ENCODE measurements at places on chromosomes 12 and 14.

DNA sequence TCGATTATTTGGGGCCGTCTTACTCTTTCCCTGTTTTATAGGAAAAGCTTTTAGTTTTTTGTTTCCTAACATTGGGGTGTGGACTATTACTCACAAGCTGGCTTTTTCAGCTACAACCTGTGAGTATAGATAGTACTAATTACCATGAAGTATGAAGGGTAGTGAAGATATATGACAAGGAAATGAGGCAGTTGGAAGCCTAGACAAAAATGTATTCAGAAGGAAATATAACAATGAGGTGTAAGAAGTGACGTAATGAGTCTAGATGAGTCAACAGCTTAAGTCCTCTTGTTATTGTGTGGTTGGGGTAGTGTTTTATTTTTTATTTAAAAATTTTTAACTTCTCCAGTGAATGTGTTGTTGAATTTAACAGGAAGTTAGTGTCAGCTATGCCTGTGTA lies 804.5 kb downstream of the NRXN3 start:
- DNase-seq: no peak

DNA sequence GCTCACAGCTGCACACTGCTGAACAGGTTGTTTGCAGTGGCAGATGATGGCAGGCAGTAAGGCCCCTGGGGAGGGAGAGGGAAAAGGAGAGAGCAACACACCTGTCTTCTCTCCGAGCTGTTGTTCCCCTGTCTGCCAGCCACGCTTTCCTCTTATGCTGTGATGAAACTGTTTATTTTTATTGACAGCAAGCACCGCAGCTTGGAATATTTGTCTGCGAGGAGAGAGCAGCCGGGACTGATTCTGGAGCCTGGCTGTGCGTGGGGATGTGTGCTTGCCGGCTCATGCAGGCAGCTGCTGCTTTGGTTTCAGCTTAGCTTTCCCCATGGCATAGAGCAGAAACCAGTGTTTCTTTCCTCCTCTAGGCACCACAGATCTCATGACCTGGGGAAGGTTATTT lies 58.7 kb upstream of the KCNA5 start:
- DNase-seq: no peak

DNA sequence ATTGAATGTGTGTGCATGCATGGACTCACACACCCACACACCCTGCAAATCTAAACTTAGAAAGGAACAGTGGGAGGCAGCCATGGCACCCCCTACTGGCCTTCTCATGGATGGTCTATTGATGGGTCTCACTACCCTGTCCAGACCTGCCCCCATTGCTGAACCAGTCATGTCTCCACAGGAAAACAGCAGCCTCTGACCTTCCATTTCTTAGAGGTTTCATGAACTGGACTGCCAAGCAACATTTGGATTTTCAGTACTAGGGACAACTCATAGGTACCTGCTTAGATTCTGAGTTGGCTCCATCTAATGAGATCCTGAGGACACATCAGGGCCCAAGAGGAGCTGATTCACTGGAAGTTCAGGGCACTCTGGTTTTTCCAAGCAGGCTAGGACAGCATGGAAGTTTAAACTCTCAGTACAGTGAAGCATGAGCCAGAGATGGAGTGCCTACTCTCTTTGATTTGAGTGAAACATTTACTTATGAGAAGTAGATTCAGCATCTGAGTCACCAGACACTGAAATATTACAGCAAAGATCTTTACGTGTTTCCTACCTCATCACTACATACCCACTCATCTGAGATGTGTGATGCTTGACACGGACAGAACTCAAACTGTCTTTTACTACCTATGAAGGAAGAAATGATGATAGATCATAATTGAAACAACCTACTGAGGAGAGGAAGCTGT lies 98.9 kb upstream of the PLEKHG7 start:
- DNase-seq: no peak

GRCh38 chr12:95607642-95608041 lies 56.4 kb upstream of the USP44 start:
- DNase-seq: no peak

- no peak for DNase-seq
These were observed 45.8 kb upstream of the TBX3 start for GRCh38 chr12:114729731-114730130.

- DNase-seq: no peak
These were observed 44.6 kb downstream of the NINJ2 start for GRCh38 chr12:618605-619004.

GRCh38 chr12:131119936-131120335 lies 166.2 kb downstream of the ADGRD1 start:
- no peak for DNase-seq

- DNase-seq: no peak
These were observed 11.1 kb downstream of the GLIPR1L1 start for GRCh38 chr12:75345531-75345930.

- no peak for DNase-seq
These were observed 986.3 kb upstream of the TMEM132C start for GRCh38 chr12:127280393-127281275.

- no peak for DNase-seq
These were observed 106.1 kb upstream of the RFLNA start for GRCh38 chr12:124188561-124189405.

DNA sequence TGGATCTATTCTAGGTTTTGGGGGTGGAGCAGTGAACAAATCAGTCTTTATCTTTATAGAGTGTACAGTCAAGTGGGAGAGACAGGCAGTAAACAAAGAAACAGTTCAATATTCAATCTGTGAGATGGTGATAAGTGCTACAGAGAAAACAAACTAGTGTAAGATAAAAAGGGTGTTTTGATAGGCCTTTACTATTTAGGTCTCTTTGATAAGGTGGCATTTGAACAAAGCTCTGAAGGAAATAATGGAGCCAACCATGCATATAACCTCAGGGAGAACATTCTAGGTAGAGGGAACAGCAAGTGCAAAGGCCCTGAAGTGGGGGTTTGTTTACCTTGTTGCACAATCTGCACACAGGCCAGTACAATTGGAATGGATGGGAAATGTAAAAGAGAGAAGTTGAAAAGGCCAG lies 47.3 kb downstream of the PTPN11 start:
- DNase-seq: no peak

DNA sequence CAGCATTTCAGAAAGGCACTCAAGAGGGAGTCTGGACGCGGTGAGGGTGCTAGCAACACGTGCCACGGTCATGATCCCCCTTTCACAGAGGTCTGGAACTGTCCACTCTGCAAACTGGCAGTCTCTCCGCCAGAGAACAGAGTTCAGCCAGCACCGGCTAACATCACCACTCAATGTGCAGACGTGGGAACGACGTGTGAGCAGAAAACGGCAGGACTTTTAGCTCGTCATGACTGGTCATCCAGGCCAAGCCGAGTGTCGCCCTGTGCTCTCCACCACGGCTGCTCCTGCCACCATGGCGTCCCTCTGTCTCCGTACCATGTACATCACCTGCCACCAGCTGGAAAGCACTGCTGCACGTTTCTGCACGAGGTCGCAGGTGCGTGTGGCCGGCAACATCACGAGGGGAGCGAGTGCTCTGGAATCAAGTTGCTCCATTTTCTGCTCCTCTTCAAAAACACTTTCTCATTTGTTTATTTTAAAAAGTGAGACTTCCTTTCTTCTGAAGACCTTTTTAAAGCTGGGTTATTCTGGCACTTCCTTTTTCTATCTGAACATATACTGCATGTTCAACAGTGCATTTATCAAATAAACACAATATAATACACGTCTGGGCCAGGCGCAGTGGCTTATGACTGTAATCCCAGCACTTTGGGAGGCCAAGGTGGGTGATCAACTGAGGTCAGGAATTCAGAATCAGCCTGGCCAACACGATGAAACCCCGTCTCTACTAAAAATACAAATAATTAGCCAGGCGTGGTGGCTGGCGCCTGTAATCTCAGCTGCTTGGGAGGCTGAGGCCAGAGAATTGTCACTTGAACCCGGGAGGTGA lies 28.0 kb downstream of the SLC15A4 start:
- DNase-seq: no peak

GRCh38 chr14:60807971-60808370 lies 73.4 kb downstream of the MNAT1 start:
- no peak for DNase-seq

- DNase-seq: no peak
These were observed 215.0 kb downstream of the PRKD1 start for GRCh38 chr14:29712601-29713000.
